ENCODE measurements at places on chromosomes 13 and 19. TPM values are rescaled to one million over a fixed set of nuclear protein-coding genes. Genes with fewer than 3 reads are reported as not detected.

CLDN10 gene
- total RNA-seq: not detected

HSD17B14 gene
- total RNA-seq: 0.89 TPM

SOX1 gene
- not detected for total RNA-seq

OR7C1 gene
- not detected for total RNA-seq

AP3D1 gene
- total RNA-seq: 103 TPM

CDC16 gene
- 80.4 TPM for total RNA-seq

BRSK1 gene
- 6.0 TPM for total RNA-seq

PSG11 gene
- not detected for total RNA-seq

IGFLR1 gene
- total RNA-seq: 138 TPM

EMP3 gene
- 329 TPM for total RNA-seq

STOML3 gene
- not detected for total RNA-seq

TDRD12 gene
- 0.07 TPM for total RNA-seq

ERVV-1 gene
- not detected for total RNA-seq

PROZ gene
- not detected for total RNA-seq

CCDC106 gene
- total RNA-seq: 8.1 TPM

SHANK1 gene
- total RNA-seq: not detected

ENOX1 gene
- 0.18 TPM for total RNA-seq

LGI4 gene
- total RNA-seq: not detected

PRR36 gene
- total RNA-seq: 0.05 TPM

EHD2 gene
- 1.4 TPM for total RNA-seq

IL11 gene
- 0.32 TPM for total RNA-seq

DHDH gene
- not detected for total RNA-seq

NCAN gene
- 0.23 TPM for total RNA-seq

GDF15 gene
- total RNA-seq: not detected

GPR12 gene
- total RNA-seq: not detected

CYP2F1 gene
- not detected for total RNA-seq

RFXANK gene
- 112 TPM for total RNA-seq

KLK14 gene
- total RNA-seq: 0.44 TPM

SIAH3 gene
- 0.07 TPM for total RNA-seq

APC2 gene
- 0.07 TPM for total RNA-seq

SIGLEC9 gene
- total RNA-seq: not detected

PLEKHA4 gene
- 1.6 TPM for total RNA-seq

SPRY2 gene
- total RNA-seq: 0.14 TPM

MAP4K1 gene
- 181 TPM for total RNA-seq

FAM216B gene
- total RNA-seq: not detected

TRIM13 gene
- total RNA-seq: 17.9 TPM

DENND1C gene
- 70.0 TPM for total RNA-seq

KIR2DL1 gene
- total RNA-seq: not detected

ZBTB7A gene
- total RNA-seq: 39.9 TPM

LRCH1 gene
- total RNA-seq: 17.8 TPM

OR7D2 gene
- total RNA-seq: 0.37 TPM

DACH1 gene
- not detected for total RNA-seq

AMH gene
- total RNA-seq: 4.3 TPM

ZNF709 gene
- 0.18 TPM for total RNA-seq

ZNF486 gene
- total RNA-seq: 4.2 TPM

TUBA3C gene
- total RNA-seq: not detected

ATP8A2 gene
- 0.11 TPM for total RNA-seq

RHPN2 gene
- 5.0 TPM for total RNA-seq

TBC1D4 gene
- 36.4 TPM for total RNA-seq

KRTDAP gene
- not detected for total RNA-seq

ELSPBP1 gene
- not detected for total RNA-seq

ZNF439 gene
- total RNA-seq: 4.3 TPM

SLC39A3 gene
- total RNA-seq: 39.4 TPM

HIF3A gene
- total RNA-seq: not detected

AXL gene
- total RNA-seq: 0.50 TPM
